Stimulated activated CD8-positive, alpha-beta memory T cell treated with anti-CD3 and anti-CD28 coated beads, Interleukin-7, amount 100 ng/mL, for 1 hour (primary cell): ENCODE measurements at places on chromosomes 11 and 22.

GRCh38 chr11:118042141-118042540, 34.7 kb upstream of the TMPRSS4 start:
- no peak for DNase-seq

DNA sequence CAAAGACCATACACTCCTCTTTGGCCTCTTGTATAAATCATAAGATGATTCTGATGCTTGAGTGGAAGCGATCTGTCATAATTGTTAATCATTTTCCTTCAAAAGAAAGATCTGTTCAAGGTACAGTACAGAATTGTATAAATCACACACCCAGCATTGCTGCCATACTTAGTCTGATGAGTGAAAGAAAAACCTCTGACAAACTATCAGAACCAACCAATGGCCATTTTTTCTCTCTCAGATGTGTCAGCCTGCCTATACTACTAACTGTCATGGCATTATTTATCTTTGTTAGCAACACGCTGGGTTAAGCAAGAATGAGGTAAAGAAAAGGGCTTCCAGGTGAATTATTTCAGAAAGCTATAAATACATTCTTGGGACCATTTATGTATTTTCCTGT, 1112.7 kb upstream of the TENM4 start:
- no peak for DNase-seq

- no peak for DNase-seq
These were observed 63.4 kb downstream of the SMIM38 start for GRCh38 chr11:69218946-69219720.

DNA sequence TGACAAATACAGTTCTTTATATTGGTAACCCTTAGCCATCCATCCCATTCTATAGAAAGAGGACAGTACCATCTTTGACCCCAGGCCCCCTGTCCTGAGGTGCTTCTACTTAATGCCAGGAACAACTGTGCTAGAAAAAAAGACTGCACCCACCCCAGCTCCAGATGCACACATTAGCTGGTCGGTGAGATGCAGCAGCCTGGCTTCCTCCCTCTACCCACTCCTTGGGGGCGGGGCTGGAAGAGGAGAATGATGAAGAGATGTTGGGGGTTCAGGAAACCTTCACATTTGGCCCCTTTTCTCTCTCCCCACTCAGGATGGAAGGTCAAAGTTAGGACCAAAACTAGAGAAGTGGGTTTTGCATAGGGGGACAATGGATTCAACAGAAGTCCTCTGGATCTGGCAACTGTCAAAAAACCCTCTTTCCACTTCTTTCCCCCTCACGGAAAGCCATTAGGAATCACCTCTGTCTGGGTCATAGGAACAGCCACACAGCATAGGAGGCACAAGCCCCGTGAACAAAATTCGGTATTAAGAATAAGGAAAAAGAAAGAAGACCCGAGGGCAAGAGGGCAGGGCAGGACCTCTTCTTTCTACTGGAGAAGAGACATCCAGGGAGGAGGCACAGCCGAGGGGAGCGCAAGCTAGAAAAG, 755 bp downstream of the NRIP3 start:
- DNase-seq, result no peak

DNA sequence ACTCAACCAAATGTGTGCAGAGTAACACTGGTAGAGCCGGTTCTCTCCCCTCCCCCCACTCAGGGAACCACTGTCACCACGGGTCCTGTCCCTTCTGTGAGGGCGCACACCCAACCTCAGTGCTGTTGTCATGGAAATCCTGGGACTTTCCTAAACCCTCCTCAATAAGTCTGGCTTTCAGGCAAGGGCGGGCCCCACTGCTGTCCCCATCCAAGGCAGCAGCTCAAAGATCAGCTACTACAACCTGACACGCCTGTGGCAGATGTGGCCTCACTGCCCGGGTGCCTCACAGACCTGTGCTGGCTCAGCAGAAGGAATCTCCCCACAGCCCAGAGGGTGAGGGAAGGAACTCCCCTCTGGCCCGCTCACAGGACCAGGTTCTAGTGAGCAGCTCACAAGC, 2.2 kb downstream of the PRODH start:
- DNase-seq, result no peak

GRCh38 chr11:119445850-119446249, 22.9 kb upstream of the THY1 start:
- DNase-seq, result no peak

- DNase-seq, result no peak
These were observed 40.6 kb downstream of the MUC6 start for GRCh38 chr11:995752-996420.

GRCh38 chr22:25437414-25438160, 126.9 kb upstream of the GRK3 start:
- DNase-seq, result no peak

DNA sequence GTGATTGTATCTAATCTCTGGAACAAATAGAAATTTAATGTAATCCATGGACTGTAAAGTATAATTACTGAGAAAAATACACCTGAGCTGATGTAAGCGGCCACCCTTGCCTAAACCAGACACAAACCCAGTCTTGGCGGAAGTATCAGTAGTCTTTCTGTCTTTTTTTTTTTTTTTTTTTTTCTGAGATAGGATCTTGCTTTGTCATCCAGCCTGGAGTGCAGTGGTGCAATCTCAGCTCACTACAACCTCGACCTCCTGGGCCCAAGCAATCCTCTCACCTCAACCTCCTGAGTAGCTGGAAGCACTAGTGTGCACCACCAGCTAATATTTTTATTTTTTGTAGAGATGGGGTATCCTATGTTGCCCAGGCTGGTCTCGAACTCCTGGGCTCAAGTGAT, 5.5 kb upstream of the CXCR5 start:
- no peak for DNase-seq

GRCh38 chr11:110219006-110219785, 77.2 kb downstream of the RDX start:
- DNase-seq, result no peak

GRCh38 chr11:118930094-118930712, 4.5 kb upstream of the BCL9L start:
- DNase-seq, result peak; percentile 62

- DNase-seq, result peak; percentile 71
These were observed at the start of gene OTUB1 for GRCh38 chr11:63986156-63986931. Gene OTUB1 (plus strand): TSS chr11:63986438. CDS start chr11:63986457, 19 bp downstream.

GRCh38 chr11:122517403-122518379, 137.8 kb upstream of the UBASH3B start:
- no peak for DNase-seq

GRCh38 chr22:25327018-25327755, 107.7 kb downstream of the CRYBB2 start:
- no peak for DNase-seq

DNA sequence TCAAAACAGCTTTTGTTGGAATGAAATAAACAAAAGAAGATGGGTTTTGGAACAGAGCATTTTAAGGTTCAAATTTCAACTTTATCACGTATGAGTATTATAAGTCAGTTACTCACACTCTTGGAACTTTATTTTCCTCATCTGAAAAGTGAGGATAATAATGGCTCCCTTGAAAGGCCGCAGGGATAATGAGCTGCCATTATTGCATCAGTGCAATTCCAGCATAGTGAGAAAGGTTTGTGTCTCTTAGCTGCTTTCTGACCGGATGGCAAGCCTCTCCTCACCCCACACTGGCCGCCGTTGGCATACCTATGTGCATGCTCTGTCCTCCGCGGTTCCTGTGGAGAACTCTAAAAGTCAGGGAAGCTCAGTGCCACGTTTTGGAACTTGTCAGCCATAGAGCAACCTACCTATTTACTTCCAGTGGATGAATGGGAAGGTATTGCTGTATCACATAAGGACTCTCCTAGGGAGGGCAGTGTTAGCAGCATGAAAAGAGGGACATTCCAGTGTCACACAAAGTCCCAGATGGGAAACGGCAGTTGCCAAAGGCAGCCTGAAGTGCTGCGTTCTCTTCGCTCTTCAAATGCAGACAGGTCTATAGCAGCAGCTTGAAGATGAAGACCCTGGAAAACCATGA, 368.9 kb downstream of the NTM start:
- no peak for DNase-seq

- DNase-seq, result no peak
These were observed 2.7 kb upstream of the PLXNB2 start for GRCh38 chr22:50310031-50310722.

DNA sequence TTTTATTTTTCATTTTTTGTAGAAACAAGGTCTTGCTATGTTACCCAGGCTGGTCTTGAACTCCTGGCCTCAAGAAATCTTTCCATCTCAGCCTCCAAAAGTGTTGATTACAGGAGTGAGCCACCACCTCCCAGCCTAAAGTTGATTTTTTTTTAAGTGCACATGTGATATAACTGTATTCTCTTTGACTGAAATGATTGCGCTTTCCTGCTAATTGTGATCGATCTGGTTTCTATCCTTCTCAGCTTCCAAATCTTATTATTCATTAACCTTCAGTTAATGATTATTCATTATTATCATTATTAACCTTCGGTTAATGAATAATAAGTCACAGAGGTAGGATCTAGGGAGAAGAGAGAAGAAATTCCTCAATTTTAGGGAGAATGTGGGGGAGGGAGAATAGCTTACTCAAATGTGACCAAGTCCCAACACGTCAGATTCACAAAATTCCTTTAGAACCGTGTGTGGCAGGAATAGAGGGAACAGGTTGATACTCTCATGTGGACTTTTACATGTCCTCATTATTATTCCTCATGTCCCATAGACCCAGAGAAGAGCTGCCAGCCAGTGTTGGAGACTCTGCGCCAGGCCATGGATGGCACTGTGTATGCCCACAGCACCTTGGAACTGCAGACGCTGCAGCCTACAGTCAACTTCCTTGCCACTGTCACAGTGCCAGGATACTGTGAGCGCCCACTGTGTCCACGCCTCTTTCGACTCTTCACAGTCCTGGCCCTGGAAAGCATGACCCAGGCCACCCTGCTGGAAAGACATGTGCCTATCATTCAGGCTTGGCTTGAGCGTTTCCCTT, 47.1 kb downstream of the RRP8 start:
- DNase-seq, result no peak

- no peak for DNase-seq
These were observed 411.5 kb upstream of the DDI1 start for GRCh38 chr11:103624708-103625623.
